ENCODE measurements at places on chromosomes 1 and 21.

DNA sequence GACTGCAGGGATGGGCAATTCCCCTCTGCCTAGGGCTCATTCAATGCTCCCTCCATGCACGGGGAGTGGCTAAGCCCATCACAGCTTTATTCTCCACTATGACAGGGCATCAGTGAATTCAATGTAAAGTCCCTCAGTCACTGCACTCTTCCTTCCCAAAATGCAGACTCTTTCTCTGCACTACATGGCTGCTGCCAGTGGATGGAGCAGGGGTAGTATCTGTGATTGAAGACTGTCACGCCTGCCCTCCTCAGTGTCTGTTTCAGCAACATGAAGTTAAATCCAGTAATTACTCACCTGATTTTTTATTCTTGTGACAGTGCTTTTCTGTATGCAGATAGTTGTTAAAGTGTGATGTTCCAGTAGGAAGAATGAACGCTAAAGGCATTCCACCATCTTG, 1323.2 kb downstream of the AMY1C start:
- DNase-seq, result no peak

GRCh38 chr1:27861436-27861835, 10.9 kb upstream of the THEMIS2 start:
- DNase-seq, result no peak

- no peak for DNase-seq
These were observed 105.6 kb downstream of the NTPCR start for GRCh38 chr1:233055879-233056641.

DNA sequence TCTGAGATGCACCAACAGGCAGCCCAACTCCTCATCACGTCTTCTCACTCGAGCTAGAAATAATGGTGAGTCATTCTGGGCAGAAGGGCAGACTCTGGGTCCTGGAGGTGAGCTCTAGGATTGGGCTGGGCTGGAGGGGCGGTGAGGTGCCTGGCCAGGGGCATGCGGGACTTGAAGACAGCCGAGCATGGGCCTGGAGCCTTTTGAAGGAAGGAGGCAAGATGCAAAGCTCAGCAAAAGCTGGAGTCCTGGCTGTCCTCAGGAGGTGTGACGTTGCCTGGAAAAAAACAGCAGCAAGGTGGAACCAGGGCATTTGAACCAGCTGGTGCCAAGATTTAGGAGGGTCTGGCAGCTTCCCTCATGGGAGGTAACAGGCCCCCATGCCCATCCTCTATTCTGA, 712 bp downstream of the KCNA2 start:
- no peak for DNase-seq

DNA sequence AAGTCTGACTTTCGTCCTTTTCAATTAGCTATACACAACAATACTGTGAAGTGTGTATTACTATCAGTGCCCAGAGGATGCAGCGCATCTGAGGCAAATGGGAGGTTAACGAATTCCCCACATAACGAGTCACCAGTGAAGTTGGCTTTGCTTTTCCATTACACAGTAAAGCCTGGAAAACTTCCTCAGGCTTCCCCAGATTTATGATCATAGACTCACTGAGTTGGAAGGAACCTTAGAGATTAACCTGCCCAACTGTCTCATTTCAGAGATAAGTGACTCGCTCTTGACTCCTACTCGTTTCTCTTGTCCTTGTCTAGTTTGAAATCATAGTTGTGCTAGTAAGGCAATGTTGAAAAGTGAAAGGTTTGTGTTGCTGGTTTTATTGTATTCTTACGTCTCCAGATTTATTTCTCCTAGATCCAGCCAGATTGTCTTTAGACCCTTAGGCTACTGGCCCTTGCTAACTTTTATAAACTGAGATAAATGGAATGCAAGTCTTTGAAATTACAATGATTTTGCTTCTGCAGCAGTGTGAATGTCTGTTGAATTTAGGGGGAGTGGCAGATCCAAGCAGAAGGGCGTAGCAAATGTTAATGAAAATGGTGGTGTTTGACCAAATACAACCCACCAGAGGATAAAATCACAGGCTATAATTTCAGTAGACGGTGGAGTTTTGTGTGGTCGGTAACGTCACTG, 17.3 kb downstream of the S1PR1 start:
- DNase-seq, result no peak

DNA sequence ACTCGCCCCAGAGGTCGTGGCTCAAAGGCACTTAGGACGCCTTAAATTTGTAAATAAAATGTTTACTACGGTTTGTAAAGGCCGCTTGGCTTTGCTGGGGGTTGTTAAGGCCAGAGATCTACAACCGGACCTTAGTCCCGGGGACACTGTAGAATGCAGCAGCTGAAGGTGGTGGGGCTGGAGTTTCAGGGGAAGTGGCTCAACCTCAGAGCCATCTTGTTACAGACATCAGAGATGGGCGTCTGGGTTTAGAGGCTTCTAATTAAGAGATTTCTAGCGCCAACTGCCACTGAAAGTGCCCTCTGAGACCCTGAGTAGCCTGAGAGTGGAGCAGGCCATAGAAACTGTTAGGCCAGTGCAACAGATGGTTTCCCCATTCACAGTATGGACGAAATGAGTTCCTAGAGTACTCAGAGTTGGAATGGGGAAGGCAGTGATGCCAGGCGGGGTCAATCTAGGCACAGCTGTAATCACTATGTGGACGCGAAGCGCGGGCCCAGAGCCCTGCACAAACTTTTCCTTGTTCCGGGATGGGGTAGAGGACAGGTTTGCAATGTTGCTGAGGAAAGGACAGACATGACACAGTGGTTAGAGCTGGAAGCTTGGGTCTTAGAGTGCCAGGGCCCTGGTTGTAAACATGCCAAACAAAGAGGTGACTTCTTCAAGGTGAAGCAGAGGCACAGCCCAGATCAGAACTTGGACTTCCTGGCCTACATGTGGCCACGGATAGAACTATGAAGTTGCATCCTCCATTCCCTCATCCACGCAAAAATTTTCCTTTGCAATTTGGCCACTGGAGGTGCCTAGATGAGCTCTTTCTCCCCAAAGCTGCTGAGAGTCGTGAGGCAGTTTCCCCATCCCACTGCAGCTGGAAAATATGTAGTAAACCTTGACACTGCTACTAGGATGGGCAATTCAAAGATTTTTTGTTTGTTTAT, 6.0 kb downstream of the HLX start:
- DNase-seq, result no peak

GRCh38 chr21:45963232-45963570, 18.4 kb upstream of the COL6A1 start:
- DNase-seq, result no peak

DNA sequence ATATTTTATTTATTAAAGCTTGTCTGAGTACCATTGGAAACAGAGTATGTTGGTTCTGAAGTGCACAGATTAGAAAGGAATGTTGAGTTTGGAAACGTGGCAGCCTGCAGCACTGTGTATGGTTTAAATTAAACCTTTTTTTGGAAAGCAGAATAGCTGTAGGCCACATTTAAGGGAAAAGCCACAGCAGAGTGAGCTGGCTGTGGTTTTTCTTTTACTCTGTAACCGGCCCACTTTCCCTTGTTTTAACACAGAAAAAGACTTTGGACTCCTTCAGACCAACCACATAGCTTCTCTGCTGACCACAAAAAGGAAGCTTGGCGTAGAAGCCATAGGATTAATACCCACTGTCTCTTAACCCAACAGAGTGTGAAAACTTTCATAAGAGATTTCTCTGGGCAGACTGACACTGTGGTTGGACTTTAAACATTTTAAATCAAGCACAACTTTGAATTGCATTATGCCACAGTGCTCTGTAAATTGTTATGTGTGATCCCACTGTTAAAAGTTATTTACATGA, 75.2 kb downstream of the NFIA start:
- DNase-seq, result peak; percentile 95

GRCh38 chr1:4593106-4593505, 61.3 kb upstream of the AJAP1 start:
- DNase-seq, result no peak

- no peak for DNase-seq
These were observed 6.5 kb upstream of the MAB21L3 start for GRCh38 chr1:116104667-116105066.

- DNase-seq, result no peak
These were observed 773 bp upstream of the RCC2 start for GRCh38 chr1:17440074-17440826.
